ENCODE measurements at places on chromosomes 7 and 10.

DNA sequence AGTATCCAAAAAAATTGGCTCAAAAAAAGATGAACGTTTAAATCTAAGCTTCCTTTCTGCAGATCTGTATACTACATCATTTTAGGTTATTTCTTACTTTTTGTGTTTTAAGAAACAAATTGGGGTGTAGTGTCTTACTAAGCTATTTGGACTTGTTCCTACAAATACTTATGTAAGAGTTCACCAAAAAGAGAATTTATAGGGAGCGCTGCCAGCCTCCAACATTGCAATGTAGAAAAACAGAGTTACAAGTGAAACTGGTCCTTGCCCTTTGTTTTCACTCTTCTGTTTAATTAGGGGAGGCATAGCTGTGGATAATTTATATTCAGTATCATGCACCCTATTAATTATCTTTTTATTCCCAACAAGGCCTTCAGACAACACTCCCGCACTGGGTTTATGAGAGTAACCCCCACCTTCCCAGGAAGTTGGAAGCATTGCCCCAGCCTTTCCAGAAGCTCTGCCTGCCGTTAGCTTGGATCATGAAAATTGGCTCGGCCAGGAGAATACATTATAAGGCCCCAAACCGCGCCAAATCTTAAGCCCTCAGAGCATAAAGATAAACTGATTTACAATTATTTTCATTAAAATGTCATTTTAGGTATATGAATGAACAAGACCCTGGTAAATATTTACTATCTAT, 261.8 kb upstream of the KLF6 start:
- DNase-seq = no peak

- no peak for DNase-seq
Observed at GRCh38 chr7:139046143-139046542, 10.3 kb upstream of the ZC3HAV1L start.

DNA sequence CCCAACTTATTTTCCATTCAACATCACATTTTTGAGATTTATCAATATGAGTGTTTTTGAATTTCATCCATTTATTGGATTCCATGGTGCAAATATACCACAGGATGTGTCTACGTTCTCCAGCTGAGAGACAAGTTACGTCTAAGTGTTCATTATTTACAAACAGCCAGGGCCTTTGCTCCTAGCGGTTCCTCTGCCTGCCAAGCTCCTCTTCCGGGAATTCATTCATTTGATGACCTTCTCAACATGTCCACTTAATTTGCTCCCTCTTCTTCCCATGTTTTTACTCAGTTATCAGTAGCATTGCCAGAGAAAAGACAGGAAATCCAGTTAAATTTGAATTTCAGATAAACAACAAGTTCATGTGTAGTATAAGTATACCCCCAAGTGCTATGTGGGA, 321.7 kb downstream of the PRPF18 start:
- DNase-seq = no peak

GRCh38 chr7:138581065-138581464, 120.1 kb downstream of the SVOPL start:
- no peak for DNase-seq

Data from kidney glomerular epithelial cell (primary cell).